ENCODE measurements at places on chromosomes 1 and 21.

DNA sequence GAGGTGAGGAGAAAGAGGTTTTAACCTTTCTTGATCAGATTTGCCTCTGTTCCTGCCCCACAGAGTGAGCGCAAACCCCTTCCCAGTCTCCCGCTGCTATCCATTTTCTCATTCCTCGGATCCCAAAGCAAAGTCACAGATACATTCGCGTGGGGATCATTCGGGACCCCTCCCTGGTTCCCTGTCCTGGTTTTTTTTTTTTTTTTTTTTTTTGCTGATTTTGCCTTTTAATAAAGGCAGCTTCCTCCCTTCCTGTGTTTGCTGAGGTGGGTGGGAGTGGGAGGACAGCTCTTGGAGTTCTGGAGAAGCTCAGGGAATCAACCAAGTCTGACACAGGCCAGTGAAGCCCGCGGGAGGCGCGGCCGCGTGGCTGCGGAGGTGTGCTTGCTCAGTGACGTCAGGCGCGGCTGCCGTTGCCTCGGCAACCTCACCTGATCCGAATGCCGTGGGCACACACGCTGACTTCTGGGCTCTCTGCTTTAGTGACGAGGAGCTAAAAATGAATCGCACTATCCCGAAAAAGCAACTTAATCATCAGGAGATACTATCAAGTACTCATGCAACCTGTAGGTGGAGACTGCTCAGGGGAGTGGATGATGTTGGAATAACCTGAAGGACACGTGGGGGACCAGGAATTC lies 106.4 kb downstream of the TBX19 start:
- no peak for DNase-seq

GRCh38 chr1:209416039-209416438 lies 167.5 kb upstream of the CAMK1G start:
- no peak for DNase-seq

- DNase-seq = no peak
These were observed 229.6 kb upstream of the AJAP1 start for GRCh38 chr1:4424766-4425165.

DNA sequence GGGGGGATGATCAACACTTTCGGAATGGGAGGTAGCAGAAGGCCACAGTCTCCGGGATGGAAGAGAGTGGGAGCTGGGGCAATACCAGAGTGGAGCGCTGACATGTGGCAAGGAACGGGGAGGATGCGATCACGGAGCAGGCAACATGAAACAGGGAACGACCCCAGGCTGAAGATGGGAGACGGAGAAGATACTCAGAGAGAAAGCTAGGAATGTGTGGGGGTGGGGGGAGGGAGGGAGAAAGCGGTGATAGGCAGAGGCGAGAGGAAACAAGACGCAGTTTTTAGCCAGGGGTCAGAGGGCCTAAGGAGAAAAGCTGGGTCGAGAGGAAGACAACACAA lies 577 bp downstream of the RAB3GAP2 start:
- no peak for DNase-seq

- DNase-seq = no peak
These were observed 77.1 kb downstream of the PIK3CD start for GRCh38 chr1:9728451-9729295.

DNA sequence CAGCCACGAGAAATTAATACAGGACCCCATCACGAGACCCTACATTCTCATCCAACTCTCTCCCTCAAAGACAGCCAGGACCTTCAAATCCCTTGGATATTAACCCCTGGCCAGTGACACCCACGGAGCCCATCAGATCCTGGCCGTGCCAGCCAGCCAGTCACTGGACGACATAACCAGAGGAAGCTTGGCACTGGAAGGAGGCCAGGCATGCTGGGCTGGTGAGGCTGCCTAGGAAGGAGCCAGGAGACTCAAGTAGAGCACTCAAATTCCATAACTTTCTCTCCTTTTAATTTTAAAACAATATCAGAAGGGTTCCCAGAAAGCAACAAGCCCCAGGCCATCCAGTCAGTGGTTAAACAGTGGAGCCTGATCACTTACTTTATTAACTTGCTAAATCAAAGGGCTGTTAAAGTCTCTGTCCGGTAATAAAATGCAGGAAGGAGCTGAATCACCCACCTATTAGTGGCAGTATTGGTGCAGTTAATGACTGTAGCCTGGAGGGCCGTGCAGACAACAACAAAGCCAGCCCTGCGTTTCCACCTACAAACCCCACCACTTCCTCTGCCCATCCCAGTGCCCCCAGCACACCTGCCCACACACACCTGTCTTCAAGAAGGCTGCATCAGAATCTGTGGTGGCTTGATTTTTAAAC lies 78.0 kb downstream of the HIVEP3 start:
- no peak for DNase-seq

Measured in NCI-H446 treated with DMSO at 0.1 percent for 48 hours (cell line).